ENCODE measurements at places on chromosomes 7 and 10.

DNA sequence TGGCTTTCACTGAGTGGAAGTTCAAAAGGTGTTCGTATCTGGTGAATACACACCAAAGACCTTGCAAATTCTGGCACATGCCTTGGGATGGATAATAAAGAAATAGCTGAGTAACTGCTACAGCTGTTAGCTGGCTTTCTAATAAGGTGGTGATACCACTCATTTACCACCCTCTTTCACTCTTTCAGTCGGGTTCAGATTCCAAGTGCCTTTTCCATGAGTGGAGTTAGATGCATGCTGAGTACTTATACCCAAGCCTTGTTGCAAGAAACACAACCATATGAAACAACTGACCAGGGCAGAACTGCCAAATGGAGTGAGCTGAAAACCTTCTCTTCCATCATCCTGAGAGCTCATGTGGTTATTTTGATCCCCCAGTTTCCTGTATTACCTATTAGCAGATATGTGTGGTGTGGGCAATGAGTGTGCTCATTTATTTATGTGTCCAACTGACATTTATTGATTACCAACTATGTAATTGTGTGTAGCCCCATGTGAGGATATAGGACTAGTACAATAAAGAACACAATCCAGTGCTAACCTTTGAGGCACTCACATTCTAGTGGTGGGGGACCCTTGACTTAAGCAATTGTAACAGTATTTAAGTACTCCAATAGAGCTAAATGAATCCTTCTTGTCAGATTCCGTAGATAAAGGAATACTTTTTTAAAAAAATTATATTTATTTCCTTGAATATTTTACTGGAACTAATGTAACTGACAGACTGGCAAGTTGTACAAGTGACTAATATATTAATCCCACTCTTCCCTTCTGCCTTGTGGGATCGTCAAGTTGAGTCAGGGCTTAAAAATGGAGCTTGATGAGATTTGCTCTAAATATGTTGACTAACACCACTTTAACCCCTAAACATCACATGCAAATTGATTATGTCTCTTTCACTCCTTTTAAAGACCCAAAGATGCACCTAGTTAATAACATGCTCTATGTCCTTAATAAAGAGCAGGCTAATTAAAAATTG lies 124.7 kb downstream of the ARID5B start:
- no peak for DNase-seq

- no peak for DNase-seq
These were observed 1.3 kb upstream of the CCDC136 start for GRCh38 chr7:128790315-128791041.

GRCh38 chr7:2138146-2138765 lies 94.5 kb downstream of the MAD1L1 start:
- DNase-seq, result peak; percentile 4

GRCh38 chr10:43749940-43750552 lies 101.4 kb upstream of the ZNF32 start:
- DNase-seq, result no peak

- DNase-seq, result no peak
These were observed 98.3 kb downstream of the FOXL3 start for GRCh38 chr7:388023-388960.

- no peak for DNase-seq
These were observed 10.5 kb downstream of the NOD1 start for GRCh38 chr7:30468041-30468440.

DNA sequence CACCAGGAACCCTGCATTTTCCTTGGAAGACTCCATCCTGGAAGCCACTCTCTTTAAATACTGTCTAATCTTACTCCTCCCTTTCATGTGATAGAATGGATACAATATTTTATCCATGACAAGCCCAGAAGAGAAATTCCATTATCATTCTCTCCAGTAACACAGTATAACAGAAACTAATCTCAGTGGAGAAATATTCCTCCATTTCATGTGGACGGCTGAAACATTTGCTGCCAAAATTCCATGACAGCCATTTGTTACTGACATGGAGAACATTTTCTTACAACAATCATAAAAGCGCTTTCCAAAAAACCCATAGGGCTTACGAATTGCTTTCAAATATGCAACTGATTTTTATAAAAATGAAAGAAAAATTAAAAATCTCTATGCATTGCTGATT lies 392.8 kb upstream of the KLF6 start:
- DNase-seq, result no peak
